ENCODE measurements at places on chromosomes 6 and 20.

- no peak for DNase-seq
Measured at GRCh38 chr20:44884907-44885391, 556 bp upstream of the YWHAB start.

DNA sequence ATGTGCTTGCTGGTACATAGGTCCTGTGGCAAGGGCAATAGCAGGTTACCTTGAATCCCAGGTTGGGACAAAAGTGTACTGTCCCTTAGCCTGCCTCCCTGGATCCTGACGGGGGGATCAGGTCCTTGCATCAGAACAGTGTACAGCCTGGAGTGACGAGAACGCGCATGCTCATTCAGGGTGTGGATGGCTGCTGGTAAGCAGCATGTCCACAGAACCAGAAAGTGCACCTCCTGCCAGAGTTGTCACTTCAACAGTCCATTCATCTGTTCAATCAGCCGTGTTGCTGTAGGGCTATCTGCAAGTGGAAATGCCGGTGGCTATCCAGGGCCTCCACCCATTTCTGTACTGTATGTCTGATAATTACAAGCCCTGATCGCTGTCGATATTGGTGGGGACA lies 236.3 kb upstream of the SOX4 start:
- DNase-seq = no peak

- DNase-seq = no peak
Measured at GRCh38 chr6:7998103-7998725, 66.0 kb downstream of the BLOC1S5 start.

GRCh38 chr6:50236164-50236563 lies 186.4 kb upstream of the DEFB112 start:
- DNase-seq = no peak

DNA sequence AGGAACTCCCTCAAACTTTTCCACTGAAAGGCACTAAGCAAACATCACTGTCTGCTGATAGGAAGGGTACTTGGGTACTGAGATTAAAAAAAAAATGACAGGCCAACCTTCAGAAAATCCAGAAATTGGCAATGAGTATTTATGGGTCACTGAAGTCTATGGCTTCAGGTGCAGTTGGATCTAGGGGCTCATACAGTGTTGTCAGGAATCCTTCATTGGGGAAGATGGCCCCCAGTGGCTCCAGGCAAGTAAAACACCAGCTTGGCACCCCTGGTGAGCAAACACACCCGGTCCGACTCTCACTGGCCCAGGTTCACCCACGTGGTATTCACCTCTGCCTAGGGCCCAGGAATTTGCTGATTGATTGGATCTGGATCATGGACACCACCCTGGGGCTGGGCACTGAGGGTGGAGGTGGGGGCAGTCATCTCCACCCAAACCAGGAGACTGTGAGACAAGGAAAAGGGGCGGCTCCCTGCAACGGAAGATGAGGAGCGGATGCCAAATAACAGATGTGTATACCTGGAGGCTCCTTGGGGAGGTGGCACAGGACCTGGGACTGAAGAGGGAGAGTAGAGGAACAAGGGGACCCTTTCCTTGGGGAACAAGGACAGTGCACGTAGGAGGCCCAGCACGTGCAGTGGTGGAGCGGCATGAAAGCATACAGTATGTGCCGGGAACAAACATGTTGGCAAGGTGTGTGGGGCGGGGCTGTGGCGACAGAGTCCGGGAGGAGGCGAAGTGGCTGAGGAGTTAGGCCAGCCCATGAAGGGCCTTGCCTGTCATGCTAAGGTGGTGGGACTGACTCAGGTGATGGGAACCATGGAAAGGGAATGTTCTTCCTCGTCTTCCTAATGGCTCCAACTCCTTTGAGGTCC lies 4.7 kb downstream of the SLC2A10 start:
- DNase-seq = no peak

- peak; percentile 73 for DNase-seq
Measured at GRCh38 chr6:36028877-36029324, 1.3 kb downstream of the MAPK14 start.

- no peak for DNase-seq
Measured at GRCh38 chr6:142187209-142187608, 40.1 kb downstream of the VTA1 start.

GRCh38 chr6:125787791-125788190 lies 3.0 kb upstream of the NCOA7 start:
- no peak for DNase-seq

- no peak for DNase-seq
Measured at GRCh38 chr6:14221564-14222279, 104.2 kb downstream of the CD83 start.

DNA sequence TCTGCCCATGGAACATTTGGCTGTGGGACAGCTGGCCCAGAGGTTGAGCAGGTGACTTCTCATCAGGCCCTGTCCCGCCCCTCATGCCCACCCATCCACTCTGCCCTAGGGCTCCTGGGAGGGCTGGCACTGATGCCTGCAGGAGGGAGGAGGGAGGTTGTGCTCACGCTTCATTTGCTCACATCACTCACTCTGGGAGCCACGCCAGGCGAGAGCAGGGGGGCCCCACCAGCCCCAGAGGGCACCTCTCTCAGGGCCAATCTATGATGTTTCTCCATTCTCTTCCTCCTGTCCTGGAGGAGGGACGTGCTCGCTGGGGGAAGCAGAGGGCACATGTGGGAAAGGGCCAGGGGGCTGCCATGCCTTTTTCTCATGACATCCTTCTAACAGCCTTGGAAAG lies 10.9 kb upstream of the GLP1R start:
- DNase-seq = no peak

DNA sequence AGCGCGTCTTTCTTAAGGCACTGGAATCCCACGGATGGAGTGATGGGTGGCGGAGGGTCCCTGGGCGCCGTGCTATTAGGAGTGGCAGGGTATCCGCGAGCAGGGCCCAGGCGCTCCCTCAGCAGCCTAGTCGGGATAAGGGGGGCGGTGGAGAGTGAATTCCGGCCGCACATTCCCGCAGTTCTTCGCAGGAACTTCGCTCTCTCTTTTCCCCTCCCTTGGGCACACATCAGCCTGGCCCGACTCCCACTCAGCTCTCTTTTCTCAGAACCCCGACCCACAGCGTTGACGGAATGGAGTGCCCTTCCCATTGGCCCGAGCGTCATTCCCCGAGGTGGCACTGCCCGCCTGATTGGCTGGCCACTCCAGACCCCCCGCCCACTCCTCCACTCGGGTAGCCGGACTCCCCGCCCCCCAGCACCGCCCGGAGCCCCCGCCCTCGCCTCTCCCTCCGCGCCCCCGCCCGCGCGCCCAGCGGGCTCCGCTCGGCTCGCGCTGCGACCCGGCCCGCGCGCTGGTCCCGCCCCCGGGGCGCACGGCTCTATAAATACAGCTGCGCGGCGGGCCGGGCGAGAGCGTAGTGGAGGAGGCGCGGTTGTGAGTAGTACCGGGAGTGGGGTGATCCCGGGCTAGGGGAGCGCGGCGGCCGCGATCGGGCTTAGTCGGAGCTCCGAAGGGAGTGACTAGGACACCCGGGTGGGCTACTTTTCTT lies at the start of gene ID4:
Gene ID4 (plus strand): TSS at position 572 of the 712 bp plus-strand sequence. CDS start 385 bp downstream, outside the sequence.
- DNase-seq = no peak

GRCh38 chr20:62584671-62585460 lies 57.4 kb upstream of the SLCO4A1 start:
- no peak for DNase-seq

GRCh38 chr6:3500262-3501014 lies 43.6 kb upstream of the SLC22A23 start:
- DNase-seq = no peak

DNA sequence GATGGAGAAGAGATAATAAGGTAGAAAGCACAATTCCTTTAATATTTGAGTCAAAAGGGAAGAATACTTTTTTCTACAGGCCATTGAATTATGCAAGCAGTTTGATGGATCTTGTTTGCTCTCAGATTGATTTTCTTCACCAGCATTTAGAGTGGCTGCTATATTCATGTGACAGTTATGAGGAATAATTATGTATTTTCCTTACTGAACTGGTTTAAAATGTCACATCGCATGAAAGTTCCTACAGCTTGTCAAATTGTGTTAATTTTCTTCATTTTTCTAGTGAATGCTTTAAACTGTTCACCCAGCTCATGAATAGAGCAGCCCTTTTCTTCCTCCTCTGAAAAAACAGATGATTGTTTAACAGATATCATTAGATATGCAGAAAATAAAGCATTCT lies 37.4 kb upstream of the TPD52L1 start:
- no peak for DNase-seq

- peak; percentile 35 for DNase-seq
Measured at GRCh38 chr6:43246301-43247113, 3.2 kb downstream of the TTBK1 start.

GRCh38 chr6:105432797-105433196 lies 29.9 kb upstream of the PREP start:
- no peak for DNase-seq

- no peak for DNase-seq
Measured at GRCh38 chr6:147603392-147604081, 95.0 kb downstream of the SAMD5 start.

DNA sequence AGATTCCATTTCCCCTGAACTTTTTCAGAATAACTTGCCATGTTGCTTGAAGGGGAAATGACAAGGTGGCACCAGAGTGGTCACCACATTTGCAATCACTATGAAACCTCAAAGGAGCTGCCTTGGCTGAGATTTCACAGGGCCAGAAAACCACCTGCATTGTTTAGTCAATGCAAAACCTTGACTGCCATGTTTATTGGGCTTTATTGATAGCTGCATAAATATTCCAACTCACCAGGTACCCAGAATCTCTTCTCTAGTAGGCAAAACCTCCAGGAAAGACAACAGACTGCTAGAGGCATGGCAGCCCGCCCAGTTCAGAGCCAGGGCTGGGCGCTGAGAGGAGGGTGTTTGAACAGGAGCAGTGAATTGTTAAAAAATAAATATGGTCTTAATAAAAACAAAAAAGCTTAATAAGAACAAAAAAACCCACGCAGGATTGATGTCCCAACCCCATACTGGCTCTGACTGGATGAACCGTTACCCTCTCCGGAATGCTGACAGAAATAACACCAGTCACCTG lies 375.6 kb downstream of the ZFAND3 start:
- DNase-seq = no peak

DNA sequence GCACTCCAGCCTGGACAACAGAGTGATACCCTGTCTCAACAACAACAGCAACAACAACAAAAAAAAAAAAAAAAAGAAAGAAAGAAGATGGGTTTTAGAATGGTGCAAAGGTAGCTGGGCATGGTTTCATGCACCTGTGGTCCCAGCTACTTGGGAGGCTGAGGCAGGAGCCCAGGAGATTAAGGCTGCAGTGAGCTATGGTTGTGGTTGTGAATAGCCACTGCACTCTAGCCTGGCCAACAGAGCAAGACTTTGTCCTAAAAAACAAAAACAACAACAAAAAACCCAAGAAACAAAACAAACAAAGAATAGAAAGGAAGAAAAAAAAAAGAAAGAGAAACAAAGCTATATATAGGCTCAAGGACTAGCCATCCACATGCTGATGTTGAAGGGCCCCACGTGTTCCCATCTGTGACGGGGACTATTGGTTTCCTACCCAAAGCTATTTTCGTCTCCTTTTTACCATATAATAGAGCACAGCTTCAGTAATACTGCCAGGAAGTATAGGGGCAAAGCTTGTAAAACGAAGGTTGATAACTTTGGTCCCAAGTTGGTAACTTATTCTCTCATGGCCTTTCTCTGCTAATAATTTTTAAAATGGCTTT lies 7.9 kb upstream of the EEF1E1 start:
- DNase-seq = no peak

DNA sequence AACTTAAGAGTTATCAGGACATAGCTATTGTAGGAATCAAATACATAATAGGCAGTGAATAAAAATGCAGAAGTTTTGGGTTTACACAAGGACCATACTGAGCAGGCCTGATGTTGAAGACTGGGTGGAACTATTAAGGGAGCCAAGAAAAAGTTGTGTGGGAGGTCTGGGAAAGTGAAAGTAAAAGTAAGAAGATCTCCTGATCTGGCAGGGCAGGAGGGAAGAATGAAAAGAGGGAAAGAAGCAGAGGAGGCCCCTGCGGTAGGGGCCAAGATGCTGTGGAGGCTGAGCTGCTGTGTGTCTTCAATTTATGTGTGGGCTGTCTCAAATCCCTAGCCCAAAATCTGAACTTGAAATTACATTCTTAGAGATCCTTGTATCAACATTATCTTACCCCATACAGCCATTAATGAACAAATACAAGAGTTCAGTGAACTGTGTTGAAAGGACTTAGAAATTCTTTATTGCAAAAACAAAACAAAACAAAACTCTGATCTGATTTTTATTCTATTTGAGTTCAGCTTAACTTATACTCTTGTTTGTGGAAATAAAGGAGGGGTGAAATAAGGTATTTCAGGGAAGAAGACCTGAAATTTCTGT lies 1183.8 kb downstream of the HACE1 start:
- DNase-seq = no peak

DNA sequence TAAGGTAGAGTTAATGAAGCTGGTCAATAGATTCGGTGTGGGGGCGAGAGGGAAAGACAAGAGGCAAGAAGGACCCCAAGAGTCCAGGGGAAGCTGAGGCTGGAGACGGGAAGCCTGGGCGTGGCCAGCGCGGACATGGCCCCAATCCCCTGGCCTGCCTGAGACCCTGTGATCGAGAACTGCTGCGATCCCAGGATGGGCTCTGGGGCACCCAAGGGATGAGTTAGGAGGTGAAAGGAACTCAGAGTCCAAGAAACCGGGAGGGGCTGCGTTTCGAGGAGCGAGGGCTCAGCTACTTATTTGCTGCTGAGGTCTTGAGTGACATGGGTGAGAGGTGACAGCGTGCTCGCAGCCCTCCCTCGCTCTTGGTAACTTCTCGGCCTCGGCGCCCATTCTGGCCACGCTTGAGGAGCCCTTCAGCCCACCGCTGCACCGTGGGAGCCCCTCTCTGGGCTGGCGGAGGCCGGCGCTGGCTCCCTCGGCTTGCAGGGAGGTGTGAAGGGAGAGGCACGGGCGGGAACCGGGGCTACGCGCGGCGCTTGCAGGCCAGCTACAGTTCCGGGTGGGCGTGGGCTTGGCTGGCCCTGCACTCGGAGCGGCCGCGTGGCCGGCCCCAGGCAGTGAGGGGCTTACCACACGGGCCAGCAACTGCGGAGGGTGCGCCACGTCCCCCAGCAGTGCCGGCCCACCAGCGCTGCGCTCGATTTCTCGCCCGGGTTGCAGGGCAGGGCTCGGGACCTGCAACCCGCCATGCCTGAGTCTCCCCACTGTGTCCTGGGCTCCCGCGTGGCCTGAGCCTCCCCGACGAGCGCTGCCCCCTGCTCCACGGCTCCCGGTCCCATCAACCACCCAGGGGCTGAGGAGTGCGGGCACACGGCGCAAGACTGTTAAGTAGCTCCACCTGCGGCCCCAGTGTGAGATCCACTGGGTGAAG lies 58.2 kb downstream of the IRF4 start:
- DNase-seq = no peak

GRCh38 chr20:39451386-39451785 lies 489.2 kb downstream of the DHX35 start:
- DNase-seq = no peak

GRCh38 chr6:26196846-26197635 lies 109.8 kb downstream of the HFE start:
- DNase-seq = peak; percentile 93

- no peak for DNase-seq
Measured at GRCh38 chr6:80182308-80182707, 75.8 kb downstream of the BCKDHB start.

GRCh38 chr20:62350098-62350628 lies 16.9 kb downstream of the LAMA5 start:
- DNase-seq = no peak

- DNase-seq = no peak
Measured at GRCh38 chr6:165632194-165632593, 30.8 kb downstream of the PDE10A start.

GRCh38 chr6:98579941-98580340 lies 254.4 kb upstream of the POU3F2 start:
- DNase-seq = no peak

- DNase-seq = peak; percentile 37
Measured at GRCh38 chr6:30491991-30492952, 3.0 kb downstream of the HLA-E start.

GRCh38 chr6:33367009-33367714 lies 24.5 kb upstream of the KIFC1 start:
- DNase-seq = no peak

Measured in CD4-positive, alpha-beta T cell treated with Interleukin-12 subunit alpha and Interleukin-12 subunit beta, for 1 hour (primary cell).